ENCODE measurements at places on chromosomes 3 and 15. TPM values are rescaled to one million over a fixed set of nuclear protein-coding genes. Genes with fewer than 3 reads are reported as not detected.
A peak's percentile ranks its signal among the peaks of the same experiment; 100 is the strongest.

DNA sequence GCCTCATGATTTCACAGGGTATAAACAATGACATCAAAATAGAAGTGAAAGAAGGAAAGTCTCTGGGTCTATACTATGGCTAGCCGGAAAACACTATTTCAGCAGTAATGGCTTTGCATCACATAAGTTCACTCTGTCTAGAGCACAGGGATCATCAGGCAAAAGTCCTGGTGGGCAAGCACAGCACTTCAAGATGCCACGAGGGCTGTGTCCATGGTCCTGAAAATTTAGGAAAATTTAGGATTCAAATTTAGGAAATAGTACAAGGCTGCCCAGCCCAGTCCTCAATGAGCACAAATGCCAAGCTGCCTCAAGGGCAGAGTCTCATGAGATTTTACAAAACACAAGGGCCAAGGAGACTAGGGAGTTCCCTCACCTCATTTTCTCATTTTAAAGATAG lies 54.1 kb downstream of the RORA start:
- no peak overlapping the region for H3K4me3 ChIP-seq
- H3K4me1 ChIP-seq = no peaks in the 10 kb centered on the region
- no peak overlapping the region for H3K27ac ChIP-seq
- no peaks in the 10 kb centered on the region for H3K36me3 ChIP-seq
- H3K27me3 ChIP-seq = no peaks in the 10 kb centered on the region

DNA sequence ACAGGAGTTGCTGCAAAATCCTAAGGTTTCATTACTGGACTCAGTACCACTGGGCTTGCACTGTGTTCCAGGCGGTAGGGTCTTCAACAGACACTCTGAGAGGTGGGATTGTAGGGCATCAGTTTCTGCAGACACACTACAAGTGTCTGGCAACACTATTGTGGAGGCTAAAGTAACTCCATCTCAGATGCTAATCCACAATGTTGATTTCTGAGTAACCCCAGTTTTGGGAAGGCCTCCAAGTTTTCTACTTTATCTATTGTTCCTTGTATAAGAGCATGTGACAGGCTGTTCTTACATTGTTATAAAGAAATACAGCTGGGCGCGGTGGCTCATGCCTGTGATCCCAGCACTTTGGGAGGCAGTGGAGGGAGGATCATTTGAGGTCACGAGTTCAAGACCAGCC lies 2.5 kb upstream of the ABHD5 start:
- peaks cover 9% of the 10 kb centered on the region for H3K4me1 ChIP-seq
- DNase-seq = no peak
- H3K27me3 ChIP-seq = no peaks in the 10 kb centered on the region
- no peak overlapping the region for H3K27ac ChIP-seq

- no peaks in the 10 kb centered on the region for H3K27me3 ChIP-seq
- no peak overlapping the region for H3K4me3 ChIP-seq
- peaks cover 9% of the 10 kb centered on the region for H3K4me1 ChIP-seq
- H3K36me3 ChIP-seq = peaks cover 9% of the 10 kb centered on the region
- DNase-seq = no peak
Observed at GRCh38 chr3:101807888-101808287, 28.9 kb downstream of the NXPE3 start.

Gene KIF23
- total RNA-seq = 6.4 TPM

GRCh38 chr15:50353251-50353974 lies 1.6 kb downstream of the GABPB1 start:
- peaks cover 67% of the 10 kb centered on the region for H3K4me1 ChIP-seq
- DNase-seq = no peak
- H3K4me3 ChIP-seq = peak overlapping the region; percentile 92
- H3K27me3 ChIP-seq = no peaks in the 10 kb centered on the region
- no peaks in the 10 kb centered on the region for H3K36me3 ChIP-seq

- H3K36me3 ChIP-seq = no peaks in the 10 kb centered on the region
- H3K27ac ChIP-seq = no peak overlapping the region
- no peak for DNase-seq
Observed at GRCh38 chr15:40067921-40068624, 29.1 kb upstream of the SRP14 start.

DNA sequence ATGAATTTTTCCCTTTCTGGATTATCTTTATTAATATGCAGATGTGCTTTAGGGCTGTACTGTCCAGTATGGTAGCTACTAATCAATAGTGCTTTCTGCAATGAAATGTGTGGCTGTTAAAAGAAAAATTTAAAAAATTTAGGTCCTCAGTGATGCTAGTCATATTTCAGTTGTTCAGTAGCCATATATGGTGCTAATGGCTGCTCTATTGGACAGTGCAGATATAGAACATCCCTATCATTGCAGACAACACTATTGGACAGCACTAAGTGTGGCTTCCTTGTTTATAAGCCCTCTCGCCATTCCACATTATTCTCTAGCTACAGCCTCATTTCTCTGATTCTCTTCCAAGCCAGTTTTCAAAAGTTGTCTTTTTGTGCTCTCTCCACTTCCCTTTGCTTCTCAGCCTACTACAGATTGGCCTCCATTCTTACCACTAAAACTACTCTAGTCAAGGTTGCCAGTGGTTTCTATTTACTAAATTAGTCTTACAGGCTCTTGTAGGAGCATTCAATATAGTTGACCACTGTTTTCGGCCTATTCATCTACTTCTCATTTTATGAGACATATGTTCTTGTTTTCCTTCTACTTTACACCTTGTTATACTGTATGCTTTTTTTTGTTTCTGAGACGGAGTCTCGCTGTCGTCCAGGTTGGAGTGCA lies 9.5 kb downstream of the MAPK6 start:
- no peaks in the 10 kb centered on the region for H3K4me1 ChIP-seq
- no peak for DNase-seq
- no peaks in the 10 kb centered on the region for H3K27me3 ChIP-seq
- H3K4me3 ChIP-seq = no peak overlapping the region

Gene TLE3
- total RNA-seq = 69.8 TPM

Gene GABRR3
- total RNA-seq = not detected

- no peaks in the 10 kb centered on the region for H3K36me3 ChIP-seq
- no peak for DNase-seq
- no peaks in the 10 kb centered on the region for H3K4me1 ChIP-seq
- no peaks in the 10 kb centered on the region for H3K27me3 ChIP-seq
- H3K4me3 ChIP-seq = no peak overlapping the region
Observed at GRCh38 chr3:197404754-197405153, 106.3 kb upstream of the DLG1 start.

GRCh38 chr3:112498914-112499711 lies at the start of gene BTLA:
Gene BTLA, minus strand, starts transcription at chr3:112499472. Its CDS starts 114 bp downstream, at chr3:112499358.
- H3K27ac ChIP-seq = no peak within 1 kb of the TSS
- no peaks in the 10 kb centered on the region for H3K27me3 ChIP-seq
- DNase-seq = no peak

GRCh38 chr15:49844390-49844789 lies 223.5 kb downstream of the DTWD1 start:
- H3K4me3 ChIP-seq = no peak overlapping the region
- no peak for DNase-seq
- no peak overlapping the region for H3K27ac ChIP-seq
- no peaks in the 10 kb centered on the region for H3K27me3 ChIP-seq
- H3K36me3 ChIP-seq = no peaks in the 10 kb centered on the region
- H3K4me1 ChIP-seq = no peaks in the 10 kb centered on the region

DNA sequence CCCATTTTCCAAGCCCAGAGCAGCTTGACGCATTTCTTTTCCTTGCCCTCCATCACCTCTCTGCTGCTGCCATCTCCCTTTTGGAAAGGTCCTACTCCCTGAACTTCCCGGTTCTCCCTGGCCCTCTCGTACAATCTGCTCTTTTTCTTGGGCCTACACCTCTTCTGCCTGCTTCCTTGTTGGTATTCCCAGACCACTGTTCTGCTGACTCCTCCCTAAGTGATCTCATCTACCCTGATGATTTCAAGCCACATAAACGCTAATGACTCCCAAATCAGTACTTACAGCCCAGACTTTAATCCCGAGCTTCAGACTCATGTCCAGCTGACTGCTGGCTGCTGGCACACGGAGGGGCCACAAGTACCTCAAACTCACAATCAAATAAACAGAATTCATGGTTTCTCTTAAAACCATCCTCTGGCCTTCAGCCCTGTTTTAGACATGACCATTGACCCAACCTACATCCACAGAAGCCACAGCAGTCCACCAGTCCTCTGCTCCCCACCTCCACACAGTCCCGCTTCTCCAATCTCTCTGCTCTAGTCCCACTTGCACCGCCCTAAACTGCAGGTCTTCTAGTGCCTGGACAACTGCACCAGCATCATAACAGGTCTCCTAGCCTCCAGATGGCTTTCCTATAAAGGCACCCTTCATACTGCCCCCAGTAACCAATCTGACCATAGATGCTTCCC lies 57.6 kb downstream of the AAGAB start:
- H3K27ac ChIP-seq = no peak overlapping the region
- H3K27me3 ChIP-seq = no peaks in the 10 kb centered on the region

- peak; percentile 52 for DNase-seq
- no peaks in the 10 kb centered on the region for H3K27me3 ChIP-seq
- no peaks in the 10 kb centered on the region for H3K36me3 ChIP-seq
- no peak overlapping the region for H3K27ac ChIP-seq
- H3K4me3 ChIP-seq = no peak overlapping the region
Observed at GRCh38 chr15:69713726-69714559, 261.3 kb downstream of the RPLP1 start.

DNA sequence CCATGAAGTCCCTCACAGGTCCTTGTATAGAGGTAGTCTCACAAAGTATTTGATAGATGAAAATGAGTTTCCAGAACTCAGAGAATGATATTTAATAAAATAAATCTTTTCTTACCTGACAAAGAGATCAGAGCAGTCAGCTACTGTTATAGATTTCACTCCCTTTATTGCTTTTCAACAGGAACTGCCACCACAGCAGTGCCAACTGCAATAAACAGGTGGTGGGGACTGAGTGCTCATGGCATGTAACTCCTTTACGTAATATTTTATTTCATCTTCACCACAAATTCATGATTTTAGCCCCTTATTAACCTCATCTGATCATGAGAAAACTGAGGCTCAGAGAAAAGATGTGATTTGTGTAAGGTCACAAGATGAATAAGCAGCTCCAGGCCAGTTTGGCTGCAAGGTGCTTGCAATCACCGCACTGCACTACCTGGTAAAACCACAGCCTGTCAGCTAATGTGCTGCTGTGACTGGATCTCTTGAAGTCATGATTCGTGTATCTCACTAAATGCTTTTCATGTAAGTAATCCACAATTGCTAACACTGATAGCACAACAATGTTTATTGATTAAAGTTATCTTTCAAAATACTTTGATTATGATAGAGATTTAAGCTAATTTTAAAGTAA lies 78.8 kb downstream of the WNT5A start:
- H3K36me3 ChIP-seq = no peaks in the 10 kb centered on the region
- no peak overlapping the region for H3K27ac ChIP-seq
- no peaks in the 10 kb centered on the region for H3K27me3 ChIP-seq
- H3K4me1 ChIP-seq = no peaks in the 10 kb centered on the region
- H3K4me3 ChIP-seq = no peak overlapping the region
- DNase-seq = no peak

DNA sequence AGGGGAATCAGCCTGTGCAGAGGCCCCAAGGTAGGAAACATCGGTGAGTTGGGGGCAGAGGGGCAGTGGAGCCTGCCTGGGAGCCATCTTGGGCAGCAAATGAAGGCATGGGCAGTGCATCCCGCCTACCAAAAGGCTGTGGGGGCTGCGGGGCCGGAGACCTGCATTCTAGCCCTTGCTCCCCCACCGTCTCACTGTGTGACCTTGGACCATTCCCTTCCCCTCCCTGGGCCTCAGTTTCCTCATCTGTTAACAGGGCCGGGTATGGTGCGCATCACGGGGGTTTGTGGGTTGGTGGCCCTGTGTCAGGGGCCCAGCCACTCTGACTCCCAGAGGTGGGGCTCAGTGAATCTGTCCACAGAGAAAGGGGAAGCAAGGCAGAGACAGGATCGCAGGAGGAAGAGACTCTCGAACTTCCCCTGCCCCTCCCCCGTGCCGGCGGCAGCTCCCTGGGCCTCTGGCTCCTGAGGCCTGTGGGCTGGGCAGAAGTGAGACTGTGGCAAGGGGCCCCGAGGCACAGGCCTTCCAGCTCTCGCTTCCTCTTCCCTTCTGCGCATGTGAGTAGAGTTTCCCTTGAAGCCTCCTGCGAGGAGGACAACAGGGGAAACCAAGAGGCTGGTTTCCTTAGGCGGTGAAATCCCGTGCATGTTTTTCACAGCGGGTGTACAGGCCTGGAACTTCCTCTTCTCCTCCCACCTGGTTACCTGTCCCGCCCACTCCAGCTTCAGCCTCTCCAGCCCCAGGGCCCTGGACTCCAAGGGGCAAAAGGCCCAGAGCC lies 42.9 kb downstream of the IDH2 start:
- no peaks in the 10 kb centered on the region for H3K27me3 ChIP-seq
- no peaks in the 10 kb centered on the region for H3K36me3 ChIP-seq
- peak; percentile 93 for DNase-seq
- peak overlapping the region; percentile 89 for H3K27ac ChIP-seq
- no peak overlapping the region for H3K4me3 ChIP-seq

GRCh38 chr3:65173841-65174240 lies 486.0 kb upstream of the ADAMTS9 start:
- no peaks in the 10 kb centered on the region for H3K36me3 ChIP-seq
- no peak for DNase-seq
- H3K4me1 ChIP-seq = no peaks in the 10 kb centered on the region
- no peaks in the 10 kb centered on the region for H3K27me3 ChIP-seq

GRCh38 chr3:101262393-101263240 lies 57.8 kb downstream of the IMPG2 start:
- no peaks in the 10 kb centered on the region for H3K4me1 ChIP-seq
- no peaks in the 10 kb centered on the region for H3K36me3 ChIP-seq
- no peak for DNase-seq
- H3K27ac ChIP-seq = no peak overlapping the region
- no peak overlapping the region for H3K4me3 ChIP-seq

Gene SLC6A1
- total RNA-seq = 0.98 TPM

DNA sequence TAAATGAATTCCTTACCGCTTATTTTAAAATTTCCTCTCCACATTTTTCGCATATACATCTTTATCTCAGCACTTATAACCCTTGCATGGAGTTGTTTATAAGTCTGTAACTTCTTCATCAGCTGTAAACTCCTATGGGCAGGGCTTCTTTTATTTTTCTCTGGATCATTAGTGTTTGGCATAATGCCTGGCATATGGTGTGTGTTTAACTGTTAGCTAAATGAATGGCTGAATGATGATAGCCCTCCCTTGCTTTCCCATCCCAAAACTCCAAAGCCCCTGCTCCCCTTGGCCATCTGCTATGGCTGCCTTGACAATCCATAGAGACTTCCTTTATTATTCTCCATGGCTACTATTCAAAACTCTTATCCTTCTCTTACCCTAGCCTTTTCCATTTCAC lies 48.1 kb upstream of the SEMA6D start:
- no peaks in the 10 kb centered on the region for H3K4me1 ChIP-seq
- no peaks in the 10 kb centered on the region for H3K27me3 ChIP-seq
- no peak overlapping the region for H3K27ac ChIP-seq
- no peak overlapping the region for H3K4me3 ChIP-seq
- DNase-seq = no peak

DNA sequence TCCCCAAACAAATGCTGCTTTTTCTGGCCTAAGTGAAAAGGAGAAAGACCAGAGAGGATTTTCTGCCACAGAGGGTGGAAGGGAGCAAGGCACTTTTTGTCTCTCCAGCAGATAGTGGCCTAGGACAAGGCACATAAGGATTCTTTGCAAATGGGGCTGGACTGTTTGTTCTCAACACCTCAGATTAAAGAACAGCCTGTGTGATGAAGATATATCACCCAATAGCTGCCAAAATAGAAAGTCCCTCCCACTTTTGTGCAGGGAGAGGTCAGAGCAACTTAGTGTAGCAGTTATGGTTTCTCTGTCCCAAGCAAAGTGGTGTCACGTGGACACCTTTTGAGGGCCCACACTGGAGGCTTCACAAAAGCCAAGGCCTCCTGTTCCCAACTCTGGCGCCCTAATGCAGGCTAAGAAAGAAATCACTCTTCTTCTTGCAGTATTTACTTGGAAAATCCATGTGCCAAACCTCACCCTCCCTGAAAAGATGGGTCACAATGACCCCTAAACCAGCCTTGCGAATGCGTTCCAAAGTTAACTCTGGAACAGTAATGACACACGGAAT lies 84.9 kb downstream of the LRIG1 start:
- peaks cover 21% of the 10 kb centered on the region for H3K4me1 ChIP-seq
- no peaks in the 10 kb centered on the region for H3K27me3 ChIP-seq
- H3K27ac ChIP-seq = no peak overlapping the region
- H3K36me3 ChIP-seq = peaks cover 37% of the 10 kb centered on the region
- DNase-seq = no peak

All from upper lobe of left lung (tissue), 6 donors.